GM06990 (cell line): ENCODE measurements at places on chromosomes 5 and 9.

GRCh38 chr5:171010086-171010485 lies 148.3 kb downstream of the RANBP17 start:
- no peak for DNase-seq

DNA sequence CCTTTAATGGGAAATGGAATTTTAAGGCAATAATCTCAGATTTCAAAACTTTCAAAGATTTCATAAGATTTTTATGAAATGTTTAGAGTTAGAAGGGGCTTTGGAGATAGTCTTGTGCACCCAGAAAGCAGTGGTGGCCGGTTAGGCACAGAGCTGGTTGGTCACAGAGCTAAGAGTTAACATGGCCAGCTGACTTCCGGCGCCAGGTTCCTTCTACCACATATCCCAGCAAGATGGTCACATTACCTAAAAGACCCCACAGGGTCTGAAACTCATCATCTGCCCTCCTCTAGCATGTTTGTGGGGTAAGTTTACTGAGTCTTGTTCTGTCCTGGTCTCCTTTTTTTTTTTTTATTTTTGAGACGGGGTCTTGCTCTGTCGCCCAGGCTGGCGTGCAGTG lies 19.3 kb downstream of the QRFP start:
- no peak for DNase-seq

DNA sequence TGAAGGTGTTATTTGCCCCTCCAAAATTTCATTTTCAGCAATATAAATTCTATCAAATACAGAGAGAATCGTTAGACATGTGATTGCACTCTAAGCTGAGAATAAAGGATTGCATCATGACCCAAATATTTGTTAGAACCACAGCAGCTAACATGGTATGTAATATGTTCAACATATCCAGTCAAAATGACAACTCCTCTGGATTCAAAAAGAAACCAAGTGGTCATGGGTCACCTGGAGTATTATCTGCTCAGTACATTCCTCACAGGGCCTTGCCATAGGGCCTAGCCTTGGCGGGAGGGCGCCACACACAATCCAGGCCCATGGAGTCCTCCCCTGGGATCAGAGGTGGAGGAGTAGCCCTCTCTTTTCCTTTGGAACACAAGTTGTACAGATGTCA lies 179.2 kb downstream of the HSD17B3 start:
- DNase-seq: no peak

DNA sequence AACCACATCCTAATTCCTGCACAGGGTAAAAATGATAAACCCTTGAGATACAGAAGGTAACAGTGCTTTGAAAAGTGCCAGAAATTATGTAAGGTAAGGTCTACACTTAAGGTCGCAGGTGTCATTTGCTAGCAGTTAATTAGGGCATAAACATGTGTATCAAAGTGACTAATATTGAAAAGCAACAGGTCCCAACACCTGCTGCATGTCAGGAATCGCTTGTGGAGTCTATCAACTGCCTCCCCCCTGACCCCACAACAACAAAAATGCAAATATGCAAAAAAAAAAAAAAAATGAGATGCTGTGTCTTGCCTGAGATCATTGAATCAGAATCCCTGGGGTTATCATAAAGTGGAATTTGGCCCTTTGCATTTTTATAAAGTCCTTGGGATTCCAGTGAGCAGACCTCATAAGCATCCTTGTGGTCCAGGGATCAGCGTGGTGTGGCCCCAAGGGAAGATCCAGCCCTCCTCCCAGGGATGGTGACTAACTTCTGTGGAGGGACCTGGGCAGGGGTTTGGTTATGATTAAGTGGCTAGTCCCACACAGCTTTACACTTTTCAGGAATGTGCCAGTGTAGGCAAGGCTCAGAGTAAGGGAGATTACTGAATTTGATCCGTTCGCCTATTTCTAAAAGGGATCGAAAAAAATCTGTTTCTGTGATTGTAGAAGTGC lies 92.5 kb upstream of the TNFSF8 start:
- DNase-seq: no peak

- DNase-seq: no peak
These were observed 159.7 kb downstream of the TLE1 start for GRCh38 chr9:81529556-81530193.
